ENCODE measurements at places on chromosomes 13 and 19.

GRCh38 chr13:114281351-114282040 is at the start of gene UPF3A:
Gene UPF3A (plus strand): TSS chr13:114281601. CDS start chr13:114281640, 39 bp downstream.
- DNase-seq, result peak; percentile 95

- DNase-seq, result no peak
Observed at GRCh38 chr19:709965-710571, 1.3 kb downstream of the PALM start.

DNA sequence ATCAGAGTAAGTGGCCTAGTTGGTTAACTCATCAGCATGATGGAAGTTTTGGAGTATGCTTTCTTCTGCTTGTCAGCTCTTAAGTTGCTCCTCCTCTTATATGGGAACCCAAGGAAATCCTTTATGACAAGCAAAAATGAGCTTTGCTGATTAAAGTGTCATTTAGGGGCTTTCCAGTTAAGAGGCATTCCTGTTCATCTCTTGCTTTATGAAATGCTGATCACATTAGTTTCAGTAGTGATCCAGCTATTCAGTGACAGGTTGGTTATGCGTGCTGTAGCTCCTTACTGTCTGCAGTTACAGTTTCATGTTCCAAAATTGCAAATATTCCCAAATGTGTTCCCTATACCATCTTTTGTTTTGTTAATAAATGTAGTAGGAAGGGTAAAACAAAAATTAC is 146.6 kb downstream of the CDK8 start:
- no peak for DNase-seq

- no peak for DNase-seq
Observed at GRCh38 chr13:67792151-67792676, 562.1 kb upstream of the PCDH9 start.

DNA sequence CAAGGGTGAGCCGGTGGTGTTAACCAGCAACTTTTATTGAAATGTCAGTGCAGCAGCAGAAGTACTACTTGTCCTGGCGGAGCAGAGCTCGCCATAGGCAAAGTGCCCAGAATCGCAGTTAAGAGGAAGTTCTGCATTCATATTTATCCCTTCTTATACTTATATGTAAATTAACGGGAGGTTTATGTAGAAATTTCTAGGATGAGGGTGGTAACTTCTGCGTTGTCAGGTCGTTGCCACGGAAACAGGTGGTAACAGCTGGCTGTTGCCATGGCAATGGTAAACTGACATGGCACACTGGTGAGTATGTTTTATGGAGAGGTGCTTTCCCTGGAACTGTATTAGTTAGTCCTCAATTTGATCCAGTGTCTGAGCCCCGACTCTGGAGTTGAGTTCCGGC is 2494.9 kb upstream of the PCDH20 start:
- DNase-seq, result no peak

DNA sequence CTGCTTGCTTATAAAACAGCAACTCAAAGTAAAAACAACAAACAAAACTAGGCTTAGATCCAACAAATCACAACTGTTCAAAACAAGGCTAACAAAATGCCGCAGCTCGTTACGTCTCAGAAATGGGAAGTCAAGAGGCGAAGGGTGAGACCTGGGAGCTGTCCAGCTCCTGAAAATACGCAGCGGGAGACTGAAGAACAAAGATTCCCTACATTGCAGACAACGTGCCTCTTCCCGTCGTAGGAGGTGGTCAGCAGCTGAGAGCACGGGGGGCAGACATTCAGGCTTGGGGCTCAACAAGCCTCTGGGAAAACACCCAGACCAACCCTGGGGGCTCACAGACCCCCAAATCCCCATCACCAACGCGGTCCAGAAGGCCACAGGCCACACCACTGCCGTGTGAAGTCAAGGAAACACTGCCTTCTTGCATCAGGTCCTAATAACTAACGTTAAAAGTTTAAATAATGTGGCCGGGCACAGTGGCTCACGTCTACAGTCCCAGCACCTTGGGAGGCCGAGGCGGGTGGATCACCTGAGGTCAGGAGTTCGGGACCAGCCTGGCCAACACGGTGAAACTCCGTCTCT is 13.5 kb downstream of the PLPP2 start:
- no peak for DNase-seq

GRCh38 chr13:106151056-106151699 is 384.3 kb downstream of the EFNB2 start:
- no peak for DNase-seq

- DNase-seq, result no peak
Observed at GRCh38 chr19:43105496-43105895, 23.0 kb upstream of the PSG2 start.

- no peak for DNase-seq
Observed at GRCh38 chr19:12843328-12843727, 5.0 kb downstream of the MAST1 start.

DNA sequence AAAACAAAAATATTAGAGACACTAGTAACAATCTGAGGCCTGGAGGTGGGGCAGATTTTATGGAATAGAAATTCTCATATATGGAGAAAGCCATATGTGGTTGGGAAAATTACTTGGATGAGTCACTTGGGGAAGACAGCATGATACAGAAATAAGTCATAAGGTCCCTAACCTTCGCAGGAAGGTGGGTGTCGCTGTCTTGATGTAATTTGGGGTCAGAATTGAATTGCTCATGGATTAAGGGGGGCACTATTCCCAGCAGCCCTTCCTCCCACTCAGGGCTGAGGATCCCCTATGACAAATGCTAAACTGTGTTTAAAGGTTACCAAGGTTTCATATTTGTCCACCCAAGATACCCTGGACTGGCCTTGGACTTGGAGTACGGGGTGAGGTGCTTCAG is 5.0 kb downstream of the RDH8 start:
- DNase-seq, result no peak

GRCh38 chr13:22336460-22336859 is 665.6 kb downstream of the FGF9 start:
- DNase-seq, result no peak

- DNase-seq, result no peak
Observed at GRCh38 chr13:113935001-113935844, 38.7 kb downstream of the C13orf46 start.

GRCh38 chr19:5719274-5719960 is 529 bp downstream of the LONP1 start:
- DNase-seq, result no peak

DNA sequence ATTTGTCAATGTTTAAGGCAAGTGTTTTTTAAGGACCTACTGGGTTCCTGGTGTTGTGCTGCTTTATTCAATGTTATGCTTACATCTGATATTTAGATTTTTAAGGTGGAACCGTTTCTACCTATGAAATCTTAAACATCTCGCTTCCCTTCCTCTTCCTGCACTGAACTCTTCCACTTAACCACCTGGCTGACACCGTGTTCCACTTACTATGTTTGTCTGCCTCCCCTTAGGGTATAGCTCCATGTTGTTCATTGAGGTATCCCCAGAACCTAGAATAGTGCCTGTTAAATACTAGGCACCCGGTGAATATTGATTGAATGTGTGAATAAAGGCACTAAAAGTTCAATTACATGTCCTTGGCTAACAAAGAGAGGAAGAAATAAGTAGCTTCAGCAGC is 104.9 kb downstream of the RNF17 start:
- no peak for DNase-seq

DNA sequence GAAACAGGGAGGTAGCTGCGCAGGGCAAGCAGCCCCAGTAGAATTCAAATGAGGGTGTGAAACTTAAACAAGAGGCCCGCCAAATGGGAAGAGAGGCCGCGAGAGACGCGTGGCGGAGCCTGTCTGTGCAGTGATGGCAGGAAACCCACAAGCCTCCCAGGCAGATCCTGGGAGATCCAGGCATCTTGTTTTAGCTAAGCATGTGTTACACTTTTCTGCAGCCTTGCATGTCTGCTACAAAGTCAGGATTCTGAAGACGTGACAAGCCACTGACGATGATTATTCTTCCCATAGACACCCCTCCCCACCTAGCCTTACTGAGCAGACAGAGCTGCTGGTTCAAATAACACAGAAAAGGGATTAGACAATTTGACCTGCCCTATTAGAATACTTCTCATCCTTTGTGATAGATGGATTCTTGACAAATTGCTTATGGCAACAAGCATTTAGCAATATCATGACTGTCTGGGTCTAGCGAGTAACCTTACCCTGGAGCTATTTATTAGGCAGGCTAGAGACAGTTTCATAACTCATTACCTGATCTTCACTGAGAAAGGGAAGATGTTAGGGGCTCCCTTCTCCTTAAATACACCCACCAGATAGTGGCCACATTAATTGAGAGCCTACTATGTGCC is 185.2 kb upstream of the IRS2 start:
- DNase-seq, result no peak

GRCh38 chr19:20237773-20238623 is 71.0 kb downstream of the ZNF486 start:
- DNase-seq, result peak; percentile 79

DNA sequence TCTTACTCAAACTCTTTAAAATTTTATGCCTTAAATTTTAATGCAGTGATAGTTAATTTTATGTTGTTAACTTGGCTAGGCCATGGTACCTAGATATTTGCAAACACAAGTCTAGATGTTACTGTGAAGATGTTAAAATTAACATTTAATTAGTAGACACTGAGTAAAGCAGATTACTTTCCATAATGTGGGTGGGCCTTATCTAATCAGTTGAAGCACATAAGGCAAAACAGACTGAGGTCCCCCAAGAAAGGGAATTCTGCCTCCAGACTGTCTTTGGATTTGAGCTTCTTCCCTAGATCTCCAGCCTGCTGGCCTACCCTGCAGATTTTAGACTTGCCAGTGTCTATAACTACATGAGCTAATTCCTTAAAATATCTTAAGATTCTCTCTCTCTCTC is 294.0 kb downstream of the ENOX1 start:
- DNase-seq, result no peak

DNA sequence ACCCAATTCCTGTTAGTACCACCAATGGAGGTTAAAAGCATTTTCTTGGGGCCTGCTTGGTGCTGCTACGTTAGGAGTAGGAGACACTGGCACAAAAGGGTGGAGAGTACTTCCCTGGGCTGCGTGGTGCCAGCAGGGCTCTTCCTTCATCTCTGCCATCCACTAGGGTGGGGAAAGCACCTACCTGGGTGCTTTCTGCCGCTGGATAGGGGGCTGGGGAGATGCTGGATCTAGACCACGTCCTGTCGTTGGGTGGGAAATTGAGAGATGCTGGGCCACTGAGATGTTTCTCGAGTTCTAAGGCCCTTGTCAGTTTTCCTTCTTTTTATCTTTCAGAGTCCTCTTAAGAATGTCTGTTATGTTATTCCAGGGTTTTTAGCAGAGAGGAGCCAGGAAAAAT is 6.7 kb upstream of the FCGBP start:
- DNase-seq, result no peak

DNA sequence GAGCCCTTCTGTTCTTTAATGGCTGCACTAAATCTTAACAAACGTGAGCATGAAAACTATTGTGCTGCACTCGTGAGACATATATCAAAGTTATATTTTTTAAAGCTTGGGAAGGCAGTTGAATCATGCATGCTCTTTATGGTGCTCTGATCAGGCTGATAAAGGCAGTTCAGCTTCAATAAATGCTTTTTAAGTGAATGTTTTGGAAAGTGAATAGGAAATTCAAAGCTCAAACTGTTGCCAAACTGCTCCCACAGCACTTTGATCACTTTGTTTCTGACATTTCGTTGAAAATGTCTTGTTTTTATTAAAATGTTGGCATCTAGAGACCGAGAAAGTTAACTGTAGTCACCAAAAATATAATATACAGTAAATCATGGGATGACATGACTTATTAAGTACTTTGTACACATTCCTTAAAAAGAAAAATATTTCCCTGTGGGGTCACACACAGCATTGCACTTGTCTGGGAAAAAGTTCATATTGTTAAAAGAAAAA is 625.7 kb upstream of the PCDH9 start:
- DNase-seq, result no peak

- no peak for DNase-seq
Observed at GRCh38 chr19:52322429-52322828, 13.6 kb upstream of the ZNF610 start.
